ENCODE measurements at places on chromosomes 6 and 20.

- no peak for DNase-seq
Measured at GRCh38 chr20:34938466-34939163, 17.0 kb downstream of the GSS start.

DNA sequence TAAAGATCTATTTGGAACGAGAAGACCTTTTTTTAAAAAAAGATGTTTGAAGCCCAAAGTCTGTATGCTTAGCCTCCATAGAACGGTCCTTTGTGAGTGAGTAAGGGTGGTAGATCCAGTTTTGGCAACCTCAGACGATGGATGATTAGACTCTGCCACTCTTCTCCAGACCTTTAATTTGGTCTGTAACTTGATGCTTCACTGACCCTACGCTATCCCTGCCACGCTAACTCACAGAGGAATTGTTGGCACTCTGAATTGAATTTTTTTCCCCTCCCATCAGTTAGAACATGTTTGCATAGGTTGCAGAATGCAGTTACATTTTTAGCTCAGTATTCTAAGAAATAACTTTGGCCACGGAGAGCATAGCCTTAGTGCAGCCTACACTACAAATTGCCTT lies 15.8 kb upstream of the DEK start:
- no peak for DNase-seq

GRCh38 chr20:64107736-64108457 lies 532 bp upstream of the NPBWR2 start:
- DNase-seq = no peak

- no peak for DNase-seq
Measured at GRCh38 chr6:36487698-36488097, 44.9 kb downstream of the KCTD20 start.

GRCh38 chr6:147127587-147127986 lies 76.6 kb upstream of the STXBP5 start:
- no peak for DNase-seq

DNA sequence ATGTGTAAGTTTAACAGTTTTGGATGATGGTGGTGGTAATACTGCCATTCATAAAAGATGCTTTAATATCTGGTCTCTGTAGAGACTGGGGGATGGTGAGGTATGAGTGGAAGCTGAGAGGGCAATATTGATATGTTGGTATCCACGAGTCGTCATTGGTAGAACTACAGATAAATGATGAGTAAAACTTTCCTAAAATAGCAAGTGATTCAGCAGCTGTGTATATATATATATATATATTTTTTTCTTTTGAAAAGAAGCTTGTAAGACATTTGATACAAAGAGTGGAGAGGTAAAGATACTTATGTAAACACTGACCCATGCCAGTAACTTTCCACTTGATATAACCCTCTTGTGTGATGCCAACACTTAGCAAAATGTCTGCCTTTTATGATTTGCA lies 41.7 kb upstream of the CITED2 start:
- no peak for DNase-seq

- no peak for DNase-seq
Measured at GRCh38 chr20:38126146-38126921, 38.7 kb downstream of the TGM2 start.

Data from ecto neural progenitor cell (in vitro differentiated cells).